ENCODE measurements at places on chromosomes 1 and 21. TPM values are rescaled to one million over a fixed set of nuclear protein-coding genes. Genes with fewer than 3 reads are reported as not detected.

RALGPS2 gene
- total RNA-seq, result 9.5 TPM

TNFAIP8L2 gene
- 14.1 TPM for total RNA-seq

MX2 gene
- 22.4 TPM for total RNA-seq

PLA2G2F gene
- total RNA-seq, result not detected

SPRR2A gene
- not detected for total RNA-seq

FCRLA gene
- not detected for total RNA-seq

KCNH1 gene
- total RNA-seq, result not detected

SLAMF8 gene
- total RNA-seq, result 9.9 TPM

LCE6A gene
- total RNA-seq, result not detected

SLC19A2 gene
- 39.7 TPM for total RNA-seq

ANGPTL7 gene
- 37.0 TPM for total RNA-seq

NT5C1A gene
- total RNA-seq, result 2.8 TPM

PLEKHN1 gene
- total RNA-seq, result 0.27 TPM

ST6GALNAC5 gene
- total RNA-seq, result 7.2 TPM

SV2A gene
- 24.3 TPM for total RNA-seq

BARHL2 gene
- total RNA-seq, result not detected

FCAMR gene
- total RNA-seq, result not detected

BRDT gene
- total RNA-seq, result not detected

GUCA2A gene
- total RNA-seq, result not detected

RYR2 gene
- 59.0 TPM for total RNA-seq

KLF17 gene
- total RNA-seq, result not detected

TMEM125 gene
- total RNA-seq, result 0.63 TPM

ARHGEF10L gene
- total RNA-seq, result 301 TPM

AJAP1 gene
- total RNA-seq, result 0.49 TPM

UBR4 gene
- total RNA-seq, result 266 TPM

EXTL1 gene
- not detected for total RNA-seq

FAM78B gene
- total RNA-seq, result 0.81 TPM

TMIGD3 gene
- total RNA-seq, result 4.7 TPM

FALEC gene
- not detected for total RNA-seq

Data from thoracic aorta (tissue), 2 donors.